ENCODE measurements at places on chromosomes 16 and 17.
A peak's percentile ranks its signal among the peaks of the same experiment; 100 is the strongest.

DNA sequence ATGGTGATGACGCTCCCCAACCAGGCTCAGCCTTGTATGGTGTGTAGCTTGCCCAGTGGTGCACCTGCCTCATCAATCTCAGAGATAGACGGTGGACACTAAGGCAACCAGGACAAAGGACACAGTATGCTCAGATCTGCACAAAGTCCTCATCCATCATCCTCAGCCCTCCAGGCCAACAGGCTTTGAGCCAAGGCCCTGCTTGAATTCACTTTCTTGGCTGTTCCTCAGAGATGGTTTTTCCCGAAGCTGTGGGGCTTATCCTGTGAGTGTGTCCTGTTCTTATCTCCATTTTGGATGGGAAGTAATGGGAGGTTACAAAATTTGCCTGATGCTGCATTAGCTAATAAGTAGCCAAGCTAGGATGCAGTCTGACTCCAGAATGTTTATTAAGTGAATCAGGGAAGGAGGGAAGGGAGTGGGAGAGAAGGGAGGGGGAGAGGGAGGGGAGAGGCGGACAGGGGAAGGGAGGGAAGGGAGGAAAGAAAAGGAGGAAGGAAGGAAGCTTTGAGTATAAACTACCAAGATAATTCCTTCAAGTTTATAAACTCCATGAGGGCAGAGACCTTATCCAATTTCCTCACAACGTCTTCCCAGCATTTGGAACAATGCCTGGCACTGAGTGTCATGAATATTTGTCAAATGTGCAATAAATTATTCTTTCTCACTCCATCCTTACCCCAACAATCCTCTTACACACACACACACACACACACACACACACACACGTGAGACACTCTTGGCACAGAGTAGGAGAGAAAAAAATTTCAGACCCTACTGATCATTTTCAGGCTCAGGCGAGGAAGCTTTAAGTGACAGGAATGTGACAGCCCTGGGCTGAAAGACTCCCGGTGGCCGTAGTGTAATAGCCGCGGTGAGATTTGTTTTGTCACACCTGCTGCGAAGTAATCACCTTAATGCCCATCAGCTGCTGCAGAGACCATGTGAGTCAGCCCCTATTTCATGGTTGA is 84.3 kb downstream of the BMERB1 start:
- no peak for DNase-seq

GRCh38 chr17:63785556-63785955 is 11.6 kb downstream of the DDX42 start:
- DNase-seq, result no peak

- DNase-seq, result no peak
Measured at GRCh38 chr17:7423679-7424078, 1.7 kb upstream of the SPEM2 start.

GRCh38 chr16:78796221-78796866 is 696.9 kb downstream of the WWOX start:
- DNase-seq, result peak; percentile 75

DNA sequence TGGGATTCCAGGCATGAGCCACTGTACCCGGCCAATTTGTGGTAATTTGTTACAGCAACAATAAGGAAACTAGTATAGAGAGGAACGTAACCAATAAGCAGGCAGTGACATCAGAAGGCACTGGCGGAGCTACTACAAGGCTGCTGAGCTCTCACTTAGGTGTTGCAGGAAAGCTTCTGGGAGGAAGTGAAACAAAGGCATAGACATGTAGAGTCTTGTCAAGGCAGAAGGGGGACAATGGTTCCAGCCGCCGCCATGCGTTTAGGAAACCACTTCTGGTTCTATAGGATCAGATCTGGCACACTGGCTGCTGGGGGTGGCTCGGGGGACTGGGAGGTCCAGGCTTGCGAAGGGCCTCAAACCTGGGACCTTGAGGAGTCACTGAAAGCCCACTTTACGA is 9.4 kb upstream of the CPSF4L start:
- no peak for DNase-seq

DNA sequence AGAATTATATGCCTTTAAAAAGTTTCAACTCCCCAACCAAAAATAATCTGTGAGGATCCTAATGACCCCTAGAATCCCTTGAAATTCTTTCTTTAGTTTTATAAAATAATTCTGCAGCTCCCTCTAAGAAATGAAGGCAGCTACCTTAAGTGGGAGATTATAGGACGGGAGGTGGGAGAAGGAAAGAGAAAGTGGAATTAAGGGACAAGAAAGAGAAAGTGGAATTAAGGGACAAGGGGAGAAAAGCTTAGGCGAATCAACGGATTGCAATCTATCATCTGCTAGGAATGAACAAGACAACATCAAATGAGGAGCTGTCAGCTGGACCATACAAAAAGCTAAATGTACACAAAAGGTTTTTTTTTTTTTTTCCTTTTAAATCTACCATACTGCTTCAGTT is 262.0 kb downstream of the ZFHX3 start:
- no peak for DNase-seq

GRCh38 chr17:83180996-83181481 is 101.6 kb downstream of the METRNL start:
- no peak for DNase-seq

- peak; percentile 34 for DNase-seq
Measured at GRCh38 chr16:57748596-57748995, 13.0 kb downstream of the KATNB1 start.

- no peak for DNase-seq
Measured at GRCh38 chr17:1779571-1780131, 17.8 kb downstream of the SERPINF1 start.

- DNase-seq, result no peak
Measured at GRCh38 chr16:87129771-87130170, 187.4 kb downstream of the C16orf95 start.

DNA sequence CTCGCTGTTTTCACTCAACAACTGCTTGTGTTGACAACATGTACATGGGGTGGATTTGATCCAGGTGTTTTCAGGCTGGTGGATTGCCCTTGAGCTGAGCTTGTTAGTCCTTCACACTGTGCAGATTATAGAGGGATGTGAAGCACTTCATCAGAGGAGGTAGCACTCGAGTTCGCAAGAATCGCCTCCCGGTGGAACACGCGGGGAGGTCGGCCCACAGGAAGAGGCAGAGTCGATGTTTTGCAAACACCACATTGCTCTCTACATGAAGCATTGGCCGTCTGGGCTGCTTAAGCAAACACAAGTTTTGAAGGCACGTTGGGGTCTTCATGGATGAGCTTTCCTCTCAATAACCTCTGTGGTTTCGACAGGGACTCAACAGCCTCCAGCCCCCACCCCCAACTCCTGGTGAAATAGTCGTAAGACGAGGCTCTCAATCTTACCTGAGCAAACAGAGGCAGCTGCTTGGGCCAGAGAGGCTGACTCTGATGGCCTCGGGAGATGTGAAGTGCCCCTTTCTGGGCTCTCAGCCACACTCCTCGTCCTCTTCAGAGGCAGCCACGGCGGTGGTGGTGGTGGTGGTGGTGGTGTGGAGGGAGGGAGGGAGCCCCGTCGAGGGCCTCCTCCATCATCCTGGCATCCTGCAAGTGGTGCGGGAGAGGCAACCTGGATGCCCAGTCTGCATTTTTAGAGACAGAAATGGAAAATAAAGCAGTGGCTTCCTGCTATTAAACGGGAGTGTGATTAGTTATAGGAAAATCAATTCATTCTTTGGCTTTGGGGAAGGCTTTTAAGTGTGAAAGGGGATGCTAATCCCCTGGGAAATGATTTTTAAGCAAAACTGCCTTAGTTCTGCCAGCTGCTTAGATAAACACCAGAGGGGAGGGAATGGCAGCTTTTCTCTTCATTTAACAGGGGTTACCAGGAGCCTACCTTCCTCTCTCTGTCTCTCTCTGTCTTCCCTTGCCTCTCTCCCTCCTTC is 552.5 kb upstream of the EEF2KMT start:
- no peak for DNase-seq

GRCh38 chr16:8583199-8583598 is 7.1 kb downstream of the TMEM114 start:
- DNase-seq, result no peak

GRCh38 chr16:57508035-57508425 is 21.7 kb upstream of the DOK4 start:
- DNase-seq, result no peak

GRCh38 chr17:30267625-30268024 is 24.1 kb downstream of the BLMH start:
- no peak for DNase-seq

GRCh38 chr16:68972720-68973119 is 129.4 kb downstream of the TANGO6 start:
- DNase-seq, result peak; percentile 61

GRCh38 chr16:66381585-66382170 is 15.2 kb downstream of the CDH5 start:
- DNase-seq, result no peak

DNA sequence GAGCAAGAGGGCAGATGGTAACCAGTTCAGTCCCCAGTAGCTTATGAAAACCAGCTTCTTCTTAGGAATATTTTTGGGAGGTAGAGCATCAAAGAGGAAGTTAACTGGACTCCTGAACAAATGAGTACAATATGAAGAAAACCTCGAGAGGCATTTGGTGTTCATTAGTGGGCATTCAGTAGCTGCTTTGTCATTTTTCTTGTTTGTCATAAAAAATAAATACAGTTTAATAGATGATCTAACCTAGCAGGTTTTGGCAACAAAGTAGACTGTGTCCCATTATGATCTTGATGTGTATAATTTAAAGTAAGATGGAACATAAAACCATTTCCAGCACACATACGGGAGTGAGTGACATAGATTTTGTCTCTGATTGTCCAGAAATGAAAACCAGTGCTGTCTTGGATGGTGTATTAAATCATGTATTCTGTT is 173.1 kb downstream of the HS3ST3A1 start:
- DNase-seq, result no peak

- DNase-seq, result no peak
Measured at GRCh38 chr16:25978218-25978617, 286.5 kb downstream of the HS3ST4 start.

DNA sequence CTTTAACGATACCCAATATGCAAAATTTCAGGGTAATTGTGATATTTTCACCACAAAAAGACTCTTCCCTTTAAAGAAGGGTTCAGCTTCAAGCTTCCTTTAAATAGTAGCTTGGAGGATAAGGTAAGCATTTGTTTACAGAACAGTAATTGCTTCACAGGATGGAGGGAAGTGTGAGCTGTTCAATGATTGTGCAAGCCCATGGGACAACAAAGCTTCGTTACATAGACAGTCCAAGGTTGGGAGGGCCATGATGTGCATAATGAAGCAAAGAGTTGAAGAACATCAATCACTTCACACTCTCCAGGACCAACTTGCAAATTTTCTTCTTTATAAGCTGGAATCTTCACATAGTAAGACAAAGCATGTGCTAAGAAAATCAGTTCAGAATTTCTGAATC is 145.0 kb upstream of the ASIC2 start:
- no peak for DNase-seq
